ENCODE measurements at places on chromosomes 12 and 14.
A peak's percentile ranks its signal among the peaks of the same experiment; 100 is the strongest.

GRCh38 chr12:52680363-52680762, at the start of gene KRT1:
Gene KRT1, minus strand, starts transcription at chr12:52680407. Its CDS starts 59 bp downstream, at chr12:52680348.
- DNase-seq, result no peak

GRCh38 chr12:39807043-39807442, 187.4 kb upstream of the ABCD2 start:
- peak; percentile 5 for DNase-seq

DNA sequence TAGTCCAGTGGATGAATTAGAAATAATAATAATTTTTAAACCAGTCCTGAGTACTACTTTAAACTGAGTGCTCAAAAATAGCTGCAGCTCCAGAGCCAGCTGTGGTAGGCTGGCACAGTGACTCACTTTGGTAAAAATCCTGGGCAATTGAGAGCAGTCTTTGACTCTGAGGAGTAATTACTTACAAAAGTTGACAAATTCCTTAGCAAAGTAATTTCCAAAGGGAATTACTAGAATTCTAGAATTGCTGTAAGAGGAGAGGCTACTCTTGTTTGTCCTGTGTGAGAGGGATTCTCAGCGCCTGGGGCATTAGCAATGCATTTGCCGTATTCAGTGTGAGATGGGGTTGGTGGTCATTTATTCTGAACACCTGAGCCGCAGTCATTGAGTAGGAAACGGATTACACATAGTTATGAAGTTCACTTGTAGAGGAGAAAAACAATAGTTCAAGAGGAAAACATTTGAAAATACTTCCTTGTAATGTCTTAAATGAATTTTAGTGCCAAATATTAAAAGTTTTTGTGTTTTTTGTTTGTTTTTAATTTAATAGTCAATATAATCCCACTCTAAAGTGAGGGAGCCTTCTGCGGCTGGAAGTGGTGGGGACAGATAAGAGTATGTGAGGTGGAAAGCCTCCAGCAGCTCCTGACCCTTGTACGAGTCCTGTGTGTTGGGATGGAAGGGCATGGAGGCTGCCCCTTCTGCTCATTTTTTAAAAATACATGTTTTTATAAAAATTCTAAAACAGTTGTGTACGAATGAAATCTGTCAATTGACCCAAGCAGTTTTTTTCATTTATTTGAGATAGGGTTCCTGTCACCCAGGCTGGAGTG, 41.9 kb downstream of the EID3 start:
- peak; percentile 21 for DNase-seq

GRCh38 chr12:66268562-66268961, 33.7 kb upstream of the HELB start:
- DNase-seq, result no peak

GRCh38 chr12:98591209-98591608, 2.3 kb upstream of the SLC25A3 start:
- DNase-seq, result no peak

DNA sequence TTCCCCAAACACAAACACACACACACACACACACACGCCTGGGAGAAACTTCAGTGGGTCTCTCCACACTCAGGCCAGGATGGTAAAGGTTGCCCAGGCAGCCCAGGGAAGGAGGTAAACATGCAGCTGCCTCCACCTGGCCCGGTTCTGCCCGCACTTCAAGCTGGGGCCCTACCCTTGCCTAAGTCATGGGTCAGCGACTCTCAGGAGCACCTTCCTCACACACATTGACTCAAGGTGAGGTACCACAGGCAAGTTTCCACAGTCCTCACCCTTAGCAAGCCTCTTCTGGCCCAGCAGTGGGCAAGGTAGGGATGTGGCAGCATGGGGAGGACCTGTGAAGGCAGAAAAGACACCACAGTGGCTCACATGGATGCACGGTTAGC, 14.1 kb upstream of the FAIM2 start:
- no peak for DNase-seq

GRCh38 chr12:123950476-123951349, 21.9 kb downstream of the CCDC92 start:
- no peak for DNase-seq

- no peak for DNase-seq
Measured at GRCh38 chr14:50121486-50121885, 5.1 kb upstream of the VCPKMT start.

DNA sequence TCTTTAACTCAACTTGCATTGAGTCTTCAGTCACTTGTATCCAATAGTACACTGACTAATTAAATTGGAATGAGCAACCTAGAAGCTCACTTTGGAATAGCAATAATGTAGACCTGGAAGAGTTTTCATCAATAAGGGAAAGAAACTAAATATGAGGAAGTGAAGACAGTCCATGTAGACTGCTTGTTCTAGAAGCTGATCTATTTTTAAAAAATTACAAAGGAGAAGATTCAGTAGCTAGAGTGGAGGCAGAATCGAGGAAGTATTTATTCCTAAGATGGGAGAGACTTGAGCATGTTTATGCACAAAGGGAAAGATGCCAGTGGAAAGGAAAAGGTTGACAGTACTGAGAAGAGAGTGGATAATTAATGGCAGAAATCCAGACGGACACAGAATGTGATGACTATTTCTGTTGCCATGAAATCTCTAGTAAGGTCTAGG, 156.3 kb upstream of the PDE3A start:
- DNase-seq, result peak; percentile 62

DNA sequence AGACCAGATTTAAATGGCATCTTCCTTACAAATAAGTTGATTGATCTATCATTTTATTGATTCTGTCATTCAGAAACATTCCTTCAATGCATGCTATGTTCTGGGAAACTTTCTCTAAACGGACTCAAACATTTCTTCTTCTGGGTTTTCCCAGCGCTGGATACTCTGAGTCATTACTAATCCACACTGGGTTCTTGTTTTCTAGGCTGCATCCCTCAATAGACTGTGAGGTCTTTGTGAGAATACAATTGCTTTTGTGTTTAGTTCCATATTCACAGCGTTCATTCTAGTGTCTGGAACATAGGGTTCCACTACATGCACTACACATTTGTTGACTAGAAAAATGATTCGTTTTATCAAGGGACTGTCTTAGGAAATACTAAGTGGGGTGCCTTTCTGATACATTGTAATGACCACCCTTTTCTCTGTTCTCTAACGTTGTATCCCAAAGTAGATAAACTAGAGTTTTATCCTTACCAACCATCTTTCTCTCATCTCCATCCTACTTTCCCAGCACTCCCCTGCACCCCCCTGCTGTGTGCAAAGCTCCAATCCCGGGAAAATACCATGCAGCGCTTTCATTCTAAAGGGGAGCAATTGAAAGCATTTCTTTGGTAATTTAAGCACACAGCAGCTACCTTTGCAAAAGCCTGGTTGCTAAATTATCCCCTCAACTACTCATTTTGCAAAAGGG, 878.7 kb downstream of the DIO2 start:
- no peak for DNase-seq

DNA sequence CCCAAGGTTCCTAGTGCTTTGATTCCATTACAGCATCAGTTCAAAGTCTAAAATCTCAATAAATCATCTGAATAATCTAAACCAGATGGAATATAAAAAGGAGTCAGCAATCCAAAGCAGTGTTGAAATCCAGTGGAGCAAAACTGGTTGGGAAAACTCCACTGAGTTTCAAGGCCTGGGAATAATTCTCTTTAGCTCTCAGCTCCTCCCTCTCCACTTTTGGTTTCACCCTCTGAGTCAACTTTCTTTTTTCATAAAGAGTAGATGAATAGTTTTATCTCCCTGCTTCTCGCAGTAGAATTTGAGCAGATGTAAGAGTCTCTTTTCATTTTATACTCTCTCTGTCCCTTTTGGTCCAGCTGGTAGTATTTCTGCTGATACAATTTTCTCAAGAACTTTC, 338.6 kb downstream of the APAF1 start:
- peak; percentile 4 for DNase-seq

DNA sequence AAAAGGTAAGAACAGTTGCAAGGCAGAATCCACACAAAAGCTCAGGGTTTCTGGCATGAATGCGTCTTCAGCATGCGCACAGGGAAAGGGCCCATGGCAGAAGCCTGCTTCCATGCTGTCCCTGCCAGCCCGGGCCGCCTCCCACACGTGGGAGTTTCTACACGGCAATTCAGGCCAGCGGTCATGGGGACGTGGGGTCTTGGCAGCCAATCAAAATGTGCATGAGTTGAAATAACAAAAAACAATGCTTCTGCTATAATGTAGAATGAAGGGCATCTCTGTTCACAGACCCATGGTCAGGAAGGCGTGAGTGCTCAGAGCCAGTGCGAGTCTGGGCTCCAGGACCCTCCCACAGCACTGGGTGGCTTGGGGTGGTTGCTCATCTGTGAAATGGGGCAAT, 28.6 kb downstream of the AMN start:
- DNase-seq, result no peak

- no peak for DNase-seq
Measured at GRCh38 chr14:94077111-94077821, 3.7 kb downstream of the DDX24 start.

GRCh38 chr14:94355191-94355794, 32.2 kb upstream of the SERPINA6 start:
- peak; percentile 69 for DNase-seq

GRCh38 chr12:69490920-69491643, 20.9 kb downstream of the FRS2 start:
- no peak for DNase-seq

DNA sequence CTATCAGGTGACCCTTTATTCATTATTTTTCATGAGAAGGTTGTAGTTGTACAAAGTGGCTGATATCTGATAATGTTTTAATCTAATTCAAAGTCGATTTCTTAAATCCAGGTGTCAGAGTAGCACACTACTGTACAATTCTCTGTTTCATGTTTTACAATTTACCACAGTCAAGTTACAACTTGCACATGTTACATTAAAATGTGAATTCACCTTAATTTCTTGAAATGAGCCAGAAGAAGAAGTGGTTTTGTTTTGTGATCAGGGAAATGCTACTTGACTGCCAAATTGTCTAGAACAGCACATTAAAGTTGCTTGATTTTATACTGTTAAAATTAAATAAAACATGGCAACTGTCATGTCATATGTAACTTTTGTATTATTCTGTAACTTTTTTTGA, 23.2 kb downstream of the LRRK2 start:
- no peak for DNase-seq

DNA sequence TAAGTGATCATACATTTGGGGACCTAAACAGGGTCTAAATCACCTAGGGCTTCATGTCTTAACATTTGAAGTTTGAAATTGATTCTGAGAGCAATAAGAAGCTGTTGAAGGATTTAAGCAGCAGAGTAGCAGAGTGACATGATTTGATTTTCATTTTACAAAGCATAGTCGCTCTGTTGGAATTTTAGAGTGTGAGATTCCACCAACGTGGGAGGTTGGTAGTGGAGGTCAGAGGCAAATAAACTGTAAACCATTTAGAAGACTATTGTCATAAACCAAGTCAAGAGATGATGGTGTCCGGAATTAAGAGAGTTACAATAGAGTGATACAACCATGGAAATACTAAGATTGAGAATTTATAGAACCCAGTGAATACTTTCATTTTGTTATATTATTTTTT, 52.7 kb upstream of the ZDHHC17 start:
- DNase-seq, result peak; percentile 53

- no peak for DNase-seq
Measured at GRCh38 chr12:116094475-116094874, 183.0 kb downstream of the MED13L start.

- peak; percentile 78 for DNase-seq
Measured at GRCh38 chr12:15220915-15221885, at the start of gene RERG. Gene RERG, minus strand, starts transcription at chr12:15221417. Its CDS starts 3,928 bp downstream, at chr12:15217489.

- DNase-seq, result no peak
Measured at GRCh38 chr12:70671698-70672097, 34.5 kb upstream of the PTPRB start.

DNA sequence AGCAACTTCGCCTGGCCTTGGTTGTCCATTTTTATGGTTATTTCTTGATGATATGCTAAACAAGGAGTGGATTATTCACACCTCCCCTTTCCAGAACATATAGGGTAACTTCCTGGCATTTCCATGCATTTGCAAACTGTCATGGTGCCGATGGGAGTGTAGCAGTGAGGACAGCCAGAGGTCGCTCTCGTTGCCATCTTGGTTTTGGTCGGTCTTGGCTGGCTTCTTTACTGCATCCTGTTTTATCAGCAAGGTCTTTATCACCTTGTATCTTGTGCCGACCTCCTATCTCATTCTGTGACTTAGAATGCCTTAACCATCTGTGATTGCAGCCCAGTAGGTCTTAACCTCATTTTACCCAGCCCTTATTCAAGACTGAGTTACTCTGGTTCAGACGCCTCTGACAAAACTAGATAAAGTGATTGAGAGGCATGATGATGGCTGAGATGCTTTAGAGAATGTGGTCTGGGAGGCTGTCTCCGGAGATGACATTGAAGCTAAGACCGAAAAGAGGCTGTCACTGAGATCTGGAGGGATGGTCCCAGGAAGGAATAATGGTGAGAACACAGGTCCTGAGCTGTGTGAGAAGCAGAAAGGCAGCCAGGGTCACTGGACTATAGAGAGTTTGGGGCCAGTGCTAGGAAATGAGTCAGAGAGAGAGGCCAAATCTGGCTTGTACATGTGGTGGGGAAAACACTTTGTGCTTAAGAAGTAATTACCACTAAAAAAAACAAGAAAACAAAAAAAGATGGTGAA, 2.9 kb downstream of the GLT1D1 start:
- DNase-seq, result no peak
